ENCODE measurements at places on chromosomes 2 and 18.
A peak's percentile ranks its signal among the peaks of the same experiment; 100 is the strongest.

- no peak for DNase-seq
These were observed 683.5 kb upstream of the SALL3 start for GRCh38 chr18:78296166-78296565.

DNA sequence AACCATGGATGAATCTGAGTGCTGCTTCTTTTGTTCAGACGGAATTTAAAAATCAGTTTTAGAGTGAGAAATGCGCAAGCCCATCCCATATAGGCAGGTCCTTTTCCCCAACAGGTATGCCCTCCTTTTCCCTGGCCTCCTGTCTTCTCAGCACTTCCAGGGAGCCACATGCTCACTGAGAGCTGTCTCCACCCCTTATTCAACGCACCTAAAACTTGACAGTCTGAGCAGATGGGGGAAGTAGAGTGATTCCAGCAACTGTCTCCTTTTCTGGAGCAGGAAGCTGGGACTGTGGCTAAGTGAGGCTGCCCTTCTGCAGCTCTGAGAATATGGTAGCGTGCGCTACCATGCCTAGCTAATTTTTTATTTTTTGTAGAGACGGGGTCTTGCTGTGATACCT, 53.1 kb upstream of the NOSTRIN start:
- DNase-seq: no peak

GRCh38 chr2:208384637-208385036, 22.0 kb upstream of the PTH2R start:
- DNase-seq: no peak

GRCh38 chr18:47749600-47749973, 180.9 kb downstream of the SMAD2 start:
- no peak for DNase-seq

GRCh38 chr2:147491506-147491905, 353.3 kb upstream of the ACVR2A start:
- DNase-seq: no peak

DNA sequence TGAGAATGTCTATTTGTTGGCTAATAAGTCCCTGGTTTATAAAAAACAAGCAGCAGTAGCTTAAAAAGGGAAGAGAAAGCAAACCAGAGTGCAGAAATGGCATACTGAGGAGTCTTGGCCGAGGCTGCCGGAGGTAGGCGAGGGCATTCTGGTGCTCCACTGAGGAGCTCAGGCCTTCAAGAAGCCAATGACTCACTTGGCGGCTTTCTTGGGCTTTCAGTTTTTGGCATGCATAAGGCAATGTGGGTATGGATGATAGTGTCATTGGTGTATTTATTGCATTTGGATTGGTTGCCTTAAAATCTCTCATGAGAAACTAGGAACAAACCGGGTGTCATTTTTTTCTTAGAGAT, 119.6 kb upstream of the ARL5A start:
- no peak for DNase-seq

- DNase-seq: peak; percentile 43
These were observed 722 bp downstream of the APOB start for GRCh38 chr2:21042958-21043743.

DNA sequence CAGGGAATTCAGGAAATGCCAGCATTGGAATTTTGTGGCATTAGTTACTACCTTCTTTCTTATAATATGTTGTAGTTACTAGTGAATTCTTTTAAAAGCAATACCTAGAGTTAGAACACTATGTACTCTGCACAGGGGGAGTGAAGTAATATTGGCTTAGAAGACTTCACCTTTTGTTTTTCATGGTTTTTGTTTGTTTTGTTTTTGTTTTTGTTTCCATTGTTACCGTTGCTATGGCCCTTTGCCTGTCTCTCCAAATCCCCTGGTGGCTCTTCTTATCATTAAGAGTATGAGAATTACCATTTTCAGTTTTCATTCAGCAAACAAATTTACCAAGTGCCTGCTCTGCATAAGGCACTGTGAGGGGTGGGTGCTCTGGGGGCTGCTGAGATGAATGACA, 160.1 kb downstream of the HAUS1 start:
- DNase-seq: no peak

GRCh38 chr18:10391506-10391905, 62.9 kb upstream of the APCDD1 start:
- DNase-seq: no peak

GRCh38 chr2:229703909-229704630, 10.3 kb downstream of the DNER start:
- no peak for DNase-seq

DNA sequence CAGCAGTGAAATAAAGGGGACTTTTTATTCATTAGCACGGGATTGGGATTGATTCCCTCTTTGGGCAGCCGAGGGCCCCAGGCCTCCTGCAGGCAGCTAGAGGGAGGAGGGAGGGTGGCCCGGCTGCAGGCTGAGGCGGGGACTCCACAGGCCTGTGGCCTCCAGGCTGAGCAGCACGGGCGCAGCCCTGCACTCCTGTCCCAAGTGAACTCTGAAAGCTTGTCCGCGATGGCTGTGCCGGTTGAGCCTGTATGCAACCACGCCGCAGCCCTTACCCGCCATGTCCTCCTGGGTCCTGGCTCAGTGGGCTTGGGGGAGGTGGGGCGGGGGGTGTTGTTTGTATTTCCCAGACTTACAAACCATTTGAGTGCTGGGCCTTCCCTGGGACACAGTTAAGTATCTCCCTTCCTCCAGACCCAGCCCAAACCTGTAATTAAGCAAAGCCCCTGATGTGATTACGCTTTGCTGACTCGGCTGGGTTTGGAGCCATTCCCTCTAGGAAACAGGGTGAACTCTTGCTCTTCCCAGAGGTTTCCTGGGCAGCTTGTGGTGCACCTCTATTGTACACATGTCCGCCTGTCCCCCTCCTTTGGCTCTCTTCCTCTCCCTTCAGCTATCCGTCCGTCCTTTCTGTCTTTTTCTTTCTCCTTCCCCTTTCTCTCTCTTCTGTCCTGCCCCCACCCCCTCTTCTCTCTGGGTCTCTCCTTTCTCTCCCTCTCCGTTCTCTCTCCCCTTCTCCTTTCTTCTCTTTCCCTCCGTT, 5.3 kb downstream of the GLI2 start:
- DNase-seq: peak; percentile 24
